CD4-positive, alpha-beta T cell treated with Interleukin-15 for 4 hours (primary cell): ENCODE measurements at places on chromosomes 11 and 22.
A peak's percentile ranks its signal among the peaks of the same experiment; 100 is the strongest.

DNA sequence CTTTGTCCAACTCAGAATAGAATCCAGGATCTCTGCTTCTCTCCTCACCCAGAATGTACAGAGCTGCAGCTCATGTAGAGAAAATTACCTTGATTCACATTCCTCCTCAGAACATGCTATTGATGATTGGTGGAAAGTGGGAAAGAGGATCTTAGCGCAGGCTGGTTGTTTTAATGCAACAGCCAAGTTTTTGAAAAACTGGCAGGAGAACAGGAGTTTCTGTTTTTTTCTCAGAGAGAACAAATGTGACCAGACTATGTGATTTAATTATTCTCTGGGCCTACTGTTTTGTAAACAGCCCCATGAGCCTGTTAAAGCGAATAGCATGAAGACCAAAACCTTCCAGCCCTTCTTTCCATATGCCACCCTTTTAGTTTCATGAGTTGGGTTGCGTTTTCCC lies 19.1 kb upstream of the IL18BP start:
- DNase-seq, result no peak

DNA sequence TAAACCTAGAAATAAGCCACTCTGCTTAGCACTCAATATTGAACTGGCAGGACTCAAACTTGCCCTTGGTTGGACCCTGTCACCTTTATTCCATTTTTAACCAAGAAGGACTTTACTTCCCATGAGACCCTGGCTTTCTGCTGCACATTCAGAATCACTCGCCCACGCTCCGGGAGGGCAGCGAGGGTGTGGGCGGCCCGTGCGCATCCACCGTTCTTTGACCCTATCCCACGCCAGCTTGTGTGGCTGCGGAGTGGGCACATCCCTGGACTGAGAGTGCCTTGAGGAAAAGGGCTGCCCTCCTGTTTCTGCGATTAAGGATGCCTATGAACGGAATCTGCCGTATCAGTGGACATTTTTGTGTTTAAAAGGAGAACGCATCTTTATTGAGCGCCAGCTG lies 39.6 kb downstream of the TRIM44 start:
- no peak for DNase-seq

DNA sequence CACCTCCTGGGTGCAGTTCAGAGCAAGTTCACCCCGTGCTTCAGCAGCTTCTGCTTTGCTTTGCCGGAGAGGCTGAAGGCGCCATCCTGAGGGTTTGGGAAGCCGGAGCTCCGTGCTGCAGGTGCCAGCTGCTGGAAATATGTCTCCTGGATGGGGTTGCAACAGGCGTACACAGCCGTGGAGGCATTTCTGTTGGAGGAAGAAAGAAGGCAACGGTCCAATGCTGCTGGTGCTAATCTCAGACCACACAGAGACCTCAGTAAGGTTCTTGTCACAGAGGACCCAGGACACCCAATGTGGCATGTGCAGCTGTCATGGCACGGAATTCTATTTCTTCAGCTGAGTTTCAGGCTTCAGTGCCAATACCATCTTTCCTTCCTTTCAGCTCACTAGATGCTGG lies 24.2 kb downstream of the ASPHD2 start:
- no peak for DNase-seq

GRCh38 chr22:45238957-45239680 lies 1.6 kb downstream of the KIAA0930 start:
- no peak for DNase-seq

DNA sequence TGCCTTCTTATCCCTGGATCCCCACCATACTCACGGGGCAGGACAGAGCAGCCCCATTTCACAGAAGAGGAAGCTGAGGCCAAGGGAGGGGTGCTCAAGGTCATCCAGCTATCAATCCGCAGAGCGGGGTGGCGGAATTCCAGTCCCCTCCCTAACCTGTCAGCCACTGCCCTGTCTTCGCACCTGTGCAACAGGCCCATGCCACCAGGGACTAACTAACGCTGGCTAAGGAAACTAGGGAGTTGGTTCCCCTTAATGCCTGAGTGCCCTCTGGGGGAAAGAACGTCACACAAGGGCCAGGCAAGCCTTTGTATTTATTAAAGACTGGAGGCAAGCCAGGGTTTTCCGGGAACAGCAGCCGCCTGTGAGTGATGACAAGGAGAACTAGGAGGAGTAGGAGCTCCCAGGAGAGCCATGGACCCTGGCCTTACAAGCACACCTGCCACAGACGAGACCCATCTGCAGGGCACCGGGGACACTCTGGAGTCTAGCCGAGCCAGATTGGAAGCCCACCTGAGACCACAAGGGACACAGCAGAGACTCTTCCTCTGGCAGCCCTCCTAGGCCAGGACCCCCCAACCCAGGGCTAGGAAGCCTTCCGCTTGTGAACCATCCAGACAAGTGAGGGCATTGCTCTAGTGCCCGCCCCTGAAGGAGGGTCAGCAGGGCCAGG lies 64.4 kb downstream of the MYH9 start:
- no peak for DNase-seq

- DNase-seq, result peak; percentile 76
Observed at GRCh38 chr11:35144136-35144741, 5.3 kb downstream of the CD44 start.

GRCh38 chr11:124108156-124108555 lies 7.1 kb upstream of the VWA5A start:
- DNase-seq, result no peak

GRCh38 chr22:38243007-38243765 lies 29.6 kb downstream of the TMEM184B start:
- DNase-seq, result no peak

DNA sequence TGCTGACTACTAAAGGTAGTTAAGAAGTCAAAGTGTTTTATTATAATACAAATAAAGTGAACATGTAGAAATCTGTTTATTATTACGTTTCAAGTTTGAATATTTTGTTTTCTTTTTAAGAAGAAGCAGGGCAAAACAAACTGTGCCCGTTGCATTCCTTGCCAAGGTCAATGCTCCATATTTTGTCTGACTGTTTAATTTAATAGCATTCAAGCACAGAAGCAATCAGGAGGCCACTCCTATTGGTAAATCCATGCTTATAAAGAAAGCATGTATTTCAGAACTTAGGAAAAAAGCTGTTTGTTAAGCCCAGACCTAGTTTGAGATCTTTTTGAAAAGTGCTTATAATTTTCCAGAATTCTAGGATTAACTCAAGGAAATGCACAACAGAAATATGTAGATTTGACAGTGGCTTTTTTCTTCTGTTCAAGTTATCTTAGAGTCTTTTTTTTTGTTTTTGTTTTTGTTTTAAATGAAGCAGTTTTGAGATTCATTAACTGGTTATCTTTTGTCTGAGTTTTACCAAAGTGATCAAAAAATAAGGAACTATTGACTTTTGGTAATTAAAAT lies 51.7 kb downstream of the ARHGAP42 start:
- no peak for DNase-seq

DNA sequence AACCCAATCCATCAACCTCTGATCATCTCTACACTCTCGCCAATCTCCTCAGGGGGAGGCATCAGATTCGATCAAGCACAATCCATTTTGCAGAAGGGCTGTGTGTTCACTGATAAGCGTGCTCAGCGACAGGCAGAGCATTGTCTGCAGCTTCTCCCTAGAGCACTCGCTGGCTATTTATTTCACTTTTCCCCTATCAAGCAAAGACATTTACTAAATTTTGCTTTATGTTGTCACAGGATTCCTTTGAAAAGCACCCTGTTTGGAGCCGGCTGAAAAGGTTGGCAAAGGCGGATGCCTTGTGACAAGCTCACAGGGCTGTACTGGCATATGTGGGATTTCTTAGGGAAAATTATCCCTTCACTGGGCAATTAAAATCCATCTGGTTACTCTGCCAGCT lies 1381.5 kb upstream of the TENM4 start:
- no peak for DNase-seq

DNA sequence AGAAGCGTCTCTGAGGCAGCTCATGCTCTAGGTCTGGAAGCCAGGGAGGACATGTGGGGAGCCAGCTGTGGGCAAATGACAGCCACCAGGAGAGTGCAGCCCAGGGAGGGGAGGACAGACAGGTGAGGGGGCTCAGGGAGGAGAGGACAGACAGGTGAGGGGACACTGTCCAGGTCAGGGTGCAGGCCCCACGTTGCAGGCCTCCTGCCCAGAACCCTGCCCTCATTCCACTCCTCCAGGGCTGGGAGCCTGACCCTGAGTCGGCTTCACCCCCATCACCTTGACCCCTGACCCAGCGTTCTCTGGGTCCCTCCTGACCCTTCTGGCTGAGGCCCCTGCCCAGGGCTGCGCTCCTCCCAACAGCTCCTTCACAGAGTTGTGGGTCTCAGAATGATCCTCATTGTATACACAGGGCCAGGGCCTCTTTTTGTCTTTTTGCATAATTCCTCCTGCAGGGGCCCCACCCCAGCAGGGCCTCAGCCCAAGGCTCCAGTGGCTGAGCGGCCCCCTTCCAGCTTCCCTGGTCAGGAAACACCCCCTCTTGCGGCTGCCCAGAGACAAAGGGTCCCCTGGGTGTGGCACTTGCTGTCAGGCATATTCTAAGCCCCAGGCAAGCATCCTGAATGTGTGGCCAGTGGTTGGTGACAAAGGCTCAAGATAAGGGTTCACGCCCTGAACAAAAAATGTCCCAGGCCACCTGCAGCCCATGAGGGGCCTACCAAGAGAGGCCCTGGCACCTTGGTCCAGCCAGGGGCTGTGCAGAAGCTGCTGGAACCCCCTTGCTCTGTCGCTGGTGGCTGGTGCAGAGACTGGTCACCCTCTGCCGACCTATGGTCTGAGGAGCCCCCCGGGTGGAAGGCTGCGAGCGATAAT lies 853.0 kb downstream of the BRD1 start:
- no peak for DNase-seq

DNA sequence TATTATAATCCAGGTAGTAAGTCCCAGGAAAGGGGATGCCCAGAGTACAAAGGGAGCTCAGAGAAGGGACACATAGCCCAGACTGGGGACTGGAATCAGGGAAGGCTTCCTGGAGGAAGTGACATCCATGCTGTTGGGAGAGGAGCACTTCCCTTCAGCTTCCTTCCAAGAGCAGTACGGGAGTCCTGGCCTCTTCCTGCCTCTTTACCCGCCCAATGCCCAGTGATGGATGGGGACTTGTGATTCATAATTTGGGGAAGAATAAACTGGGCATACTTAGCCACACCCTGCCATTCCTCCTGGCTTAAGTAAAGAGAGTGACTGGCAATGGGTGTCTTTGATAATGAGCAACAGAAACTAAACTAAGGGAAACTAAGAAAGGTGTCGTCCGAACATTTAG lies 11.5 kb downstream of the C11orf91 start:
- DNase-seq, result no peak

DNA sequence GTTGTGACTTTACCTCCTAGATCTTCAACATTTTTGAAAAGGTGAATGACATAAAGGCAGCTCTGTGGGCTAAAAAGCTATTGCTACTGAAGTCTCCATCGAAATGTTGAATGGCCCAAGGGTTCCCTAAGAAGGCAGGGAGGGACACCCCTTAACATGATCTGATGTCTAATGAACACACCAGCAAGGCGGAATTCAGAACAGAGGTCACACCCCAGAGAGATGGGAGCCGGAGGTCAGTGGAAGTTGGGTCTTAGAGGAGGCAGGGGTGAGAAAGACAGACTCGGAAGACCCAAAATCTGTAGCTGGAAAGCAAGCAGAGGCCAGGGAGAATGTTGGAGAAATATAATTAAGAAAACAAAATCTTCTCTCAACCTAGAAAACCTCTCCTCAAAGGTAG lies 79.0 kb downstream of the TRIM29 start:
- DNase-seq, result no peak

- no peak for DNase-seq
Observed at GRCh38 chr11:120510406-120511115, 987 bp upstream of the GRIK4 start.

GRCh38 chr22:45008186-45008681 lies 1.6 kb downstream of the PHF21B start:
- no peak for DNase-seq

GRCh38 chr11:131295986-131296385 lies 74.4 kb upstream of the NTM start:
- no peak for DNase-seq

- DNase-seq, result no peak
Observed at GRCh38 chr22:46915950-46916730, 153.7 kb downstream of the TBC1D22A start.

- DNase-seq, result no peak
Observed at GRCh38 chr11:31535479-31535878, 25.9 kb downstream of the ELP4 start.

GRCh38 chr11:36431429-36432092 lies 78.5 kb downstream of the TRAF6 start:
- DNase-seq, result peak; percentile 60

DNA sequence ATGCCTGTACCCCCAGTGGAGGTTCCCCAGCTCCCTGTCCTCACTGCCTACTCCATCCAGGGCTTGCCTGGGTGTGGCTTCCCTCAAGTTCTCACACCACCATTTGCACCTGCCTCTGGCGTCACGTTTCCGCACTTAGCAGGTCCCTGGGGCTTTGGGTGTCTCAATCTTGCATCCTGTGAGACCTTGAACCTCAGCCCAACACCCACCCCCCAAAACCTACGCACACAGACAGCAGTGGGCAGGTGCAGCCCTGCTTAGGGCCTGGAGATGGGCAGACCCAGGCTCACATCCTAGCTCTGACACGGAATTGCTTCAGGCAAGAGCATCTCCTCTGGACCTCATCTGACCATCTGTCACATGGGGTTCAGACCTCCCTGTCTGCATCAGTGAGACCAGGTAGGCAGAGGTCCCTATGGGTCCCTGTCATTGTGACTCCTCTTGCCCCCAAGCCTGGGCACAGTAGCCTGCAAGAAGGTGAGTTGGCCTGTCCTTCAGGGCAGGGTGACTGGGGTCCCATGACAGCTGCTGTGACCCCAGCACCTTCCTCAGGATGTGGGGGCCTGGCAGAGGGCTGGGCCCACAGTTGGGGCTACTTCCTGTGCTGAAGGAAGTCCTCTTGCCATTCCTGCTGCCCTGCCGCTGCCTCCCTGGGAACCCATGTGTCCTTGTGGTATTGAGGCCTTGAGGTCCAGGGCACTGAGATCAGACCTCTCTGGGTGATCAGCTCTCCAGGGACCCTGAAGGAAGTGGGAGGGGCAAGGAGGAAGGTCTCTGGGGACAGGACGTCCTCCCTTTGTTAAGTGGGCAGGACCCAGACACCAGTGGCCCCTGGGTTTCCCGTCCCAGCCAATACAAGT lies 2.0 kb downstream of the SIPA1 start:
- DNase-seq, result peak; percentile 67

GRCh38 chr11:123392431-123392830 lies 37.6 kb upstream of the GRAMD1B start:
- DNase-seq, result no peak

- DNase-seq, result no peak
Observed at GRCh38 chr22:21970800-21971617, 11.6 kb downstream of the TOP3B start.

- peak; percentile 57 for DNase-seq
Observed at GRCh38 chr11:15208378-15209222, 93.9 kb downstream of the INSC start.

- DNase-seq, result peak; percentile 40
Observed at GRCh38 chr11:65879617-65880016, at the start of gene CTSW. Gene CTSW (plus strand): TSS chr11:65879837. CDS start chr11:65879855, 18 bp downstream.
